ENCODE measurements at places on chromosomes 7 and 10.

GRCh38 chr7:150516956-150517745 is 2.5 kb downstream of the GIMAP7 start:
- DNase-seq = no peak

DNA sequence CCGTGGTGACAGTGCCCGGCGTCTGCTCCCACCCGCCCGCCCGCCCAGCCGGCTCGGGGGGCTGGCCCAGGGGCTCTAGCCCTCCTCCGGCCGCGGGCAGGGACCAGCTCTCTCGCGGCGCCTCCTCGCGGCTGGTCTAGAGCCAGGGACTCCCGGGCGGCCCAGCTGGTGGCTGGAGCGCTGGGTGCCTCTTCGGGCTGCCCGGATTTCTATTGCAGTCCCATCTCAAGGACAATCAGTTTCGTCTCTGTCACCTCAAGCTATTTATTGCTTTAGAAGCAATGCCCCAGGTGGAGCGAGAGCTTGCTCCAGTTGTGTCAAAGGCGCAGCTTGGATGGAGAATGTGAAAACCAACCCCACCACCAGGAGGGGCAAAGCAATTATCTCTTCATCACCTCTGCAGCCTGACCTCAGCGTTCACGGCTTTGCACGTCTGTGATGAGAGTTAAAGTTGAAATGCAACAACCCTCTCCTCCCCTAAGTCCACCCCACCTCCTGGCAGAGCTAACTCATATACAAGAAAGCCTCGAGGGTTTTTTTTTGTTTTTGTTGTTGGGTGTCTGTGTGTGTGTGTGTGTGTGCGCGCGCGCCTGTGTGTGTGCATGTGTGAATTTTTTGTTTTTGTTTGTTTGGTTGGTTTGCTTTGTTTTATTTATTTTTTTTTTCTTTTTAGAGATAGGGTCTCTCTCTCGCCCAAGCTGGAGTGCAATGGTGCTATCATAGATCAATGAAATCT is at the start of gene ITGA8:
ITGA8 (minus strand) TSS at position 24 of the 736 bp plus-strand sequence. CDS start 151 bp downstream, outside the sequence.
- no peak for DNase-seq

GRCh38 chr7:78197447-78197846 is 398.9 kb downstream of the PHTF2 start:
- no peak for DNase-seq

DNA sequence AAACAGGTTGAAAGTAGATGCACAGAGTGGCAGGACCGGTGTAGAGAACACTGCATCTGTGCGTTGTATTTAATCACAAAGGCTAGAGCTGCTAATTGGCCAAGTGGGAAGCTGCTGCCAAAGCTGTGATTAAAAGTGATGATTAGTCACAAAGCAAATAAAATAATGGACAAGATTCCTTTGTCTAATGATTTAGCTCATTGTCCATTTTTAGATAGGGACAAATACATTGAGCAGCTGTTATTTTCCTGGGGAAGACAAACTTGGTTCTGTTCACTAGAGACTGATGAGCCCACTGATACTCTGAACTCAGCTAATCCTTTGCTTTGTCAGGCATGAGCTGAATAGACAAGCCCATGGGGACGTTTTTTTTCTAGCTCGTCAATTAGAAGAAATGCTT is 19.7 kb downstream of the UBE3C start:
- no peak for DNase-seq

DNA sequence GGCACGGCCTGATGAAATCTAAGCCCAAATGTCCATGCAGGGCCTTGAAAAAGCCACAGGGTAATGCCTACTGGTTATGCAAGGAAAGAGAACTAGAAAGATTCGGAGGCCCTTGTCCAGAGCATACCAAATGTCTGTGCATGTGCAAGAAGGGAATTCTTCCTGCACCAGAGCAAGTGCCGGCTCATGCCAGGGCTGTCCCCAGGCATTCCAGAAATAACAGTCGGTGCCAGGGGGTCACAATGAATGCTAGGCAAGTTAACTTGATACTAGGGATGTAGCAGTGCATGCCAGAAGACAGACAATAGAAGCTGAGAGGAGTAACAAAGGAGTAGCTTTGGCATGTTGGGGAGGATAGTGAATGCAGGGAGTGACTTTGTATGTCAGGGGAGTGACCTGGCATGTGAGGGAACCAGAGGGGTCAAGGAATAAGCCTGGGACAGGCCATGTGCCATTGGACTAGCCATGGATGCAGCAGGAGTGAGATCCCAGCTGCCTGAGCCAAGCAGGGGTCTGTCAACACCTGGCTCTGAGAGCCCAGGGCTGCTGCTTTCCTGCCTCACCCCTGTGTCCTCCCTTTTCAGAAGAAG is 119.5 kb upstream of the UNC5B start:
- no peak for DNase-seq

GRCh38 chr7:47024991-47025390 is 556.9 kb downstream of the TNS3 start:
- DNase-seq = no peak

DNA sequence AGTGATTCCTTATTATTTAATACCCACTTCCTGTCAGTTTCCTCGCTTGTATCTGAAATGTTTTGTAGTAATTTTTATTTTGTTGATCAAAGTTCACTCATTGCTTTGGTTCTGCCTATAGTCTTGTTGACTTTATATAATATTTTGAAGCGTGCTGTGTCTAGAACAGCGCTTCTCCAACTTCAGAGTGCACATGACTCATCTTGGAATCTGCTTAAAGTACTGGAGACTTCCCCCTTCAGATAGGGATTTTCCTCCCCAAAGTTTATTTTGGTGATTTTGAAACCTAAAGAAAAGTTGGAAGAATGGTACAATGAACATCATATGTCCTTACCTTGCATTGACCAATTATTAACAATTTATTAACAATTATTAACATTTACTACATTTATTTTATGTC is 5.8 kb downstream of the COMTD1 start:
- no peak for DNase-seq

GRCh38 chr7:148699782-148700629 is 1.3 kb downstream of the CUL1 start:
- no peak for DNase-seq
